ENCODE measurements at places on chromosomes 5 and 9.

GRCh38 chr5:109784687-109785086 is 95.0 kb downstream of the MAN2A1 start:
- no peak for DNase-seq

DNA sequence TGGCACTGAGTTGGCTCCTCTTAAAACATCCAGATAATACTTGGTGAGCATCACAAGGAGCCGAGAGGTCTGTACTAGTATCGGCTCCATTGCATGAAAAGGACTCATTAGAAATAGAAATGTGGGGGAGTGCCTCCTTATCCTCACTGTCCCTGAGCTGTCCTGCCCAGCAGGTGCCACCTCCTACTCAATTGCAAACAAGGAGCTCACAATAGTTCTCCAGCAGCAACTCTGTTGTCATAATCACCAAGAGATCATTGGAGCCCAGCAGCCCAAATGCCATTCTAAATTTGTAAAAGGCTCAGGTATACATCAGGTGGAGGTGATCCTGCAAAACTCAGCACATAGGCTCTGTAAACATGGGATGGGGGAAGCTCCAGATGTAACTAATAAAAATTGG is 99.1 kb downstream of the PLK2 start:
- no peak for DNase-seq

DNA sequence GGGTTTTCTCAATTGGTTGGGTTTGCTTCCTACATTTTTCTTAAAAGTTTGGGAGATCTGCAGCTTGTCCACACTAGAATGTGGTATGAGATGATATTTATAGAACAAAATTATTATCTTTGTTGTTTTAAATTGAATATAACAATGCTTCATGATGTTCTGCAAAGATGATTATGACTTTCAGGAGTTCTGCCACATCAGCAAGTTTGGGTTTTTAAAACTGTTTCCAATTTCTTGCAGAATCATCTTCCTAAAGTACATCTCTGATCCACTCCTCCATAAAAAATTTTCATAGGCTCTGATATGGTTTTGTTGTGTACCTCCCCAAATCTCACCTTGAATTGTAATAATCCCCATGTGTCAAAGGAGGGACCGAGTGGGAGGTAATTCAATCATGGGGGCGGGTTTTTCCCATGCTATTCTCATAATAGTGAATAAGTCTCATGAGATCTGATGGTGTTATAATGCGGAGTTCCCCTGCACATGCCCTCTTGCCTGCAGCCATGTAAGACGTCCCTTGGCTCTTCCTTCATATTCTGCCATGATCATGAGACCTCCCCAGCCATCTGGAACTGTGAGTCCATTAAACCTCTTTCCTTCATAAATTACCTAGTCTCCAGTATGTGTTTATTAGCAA is 119.1 kb upstream of the PTGER4 start:
- DNase-seq, result no peak

DNA sequence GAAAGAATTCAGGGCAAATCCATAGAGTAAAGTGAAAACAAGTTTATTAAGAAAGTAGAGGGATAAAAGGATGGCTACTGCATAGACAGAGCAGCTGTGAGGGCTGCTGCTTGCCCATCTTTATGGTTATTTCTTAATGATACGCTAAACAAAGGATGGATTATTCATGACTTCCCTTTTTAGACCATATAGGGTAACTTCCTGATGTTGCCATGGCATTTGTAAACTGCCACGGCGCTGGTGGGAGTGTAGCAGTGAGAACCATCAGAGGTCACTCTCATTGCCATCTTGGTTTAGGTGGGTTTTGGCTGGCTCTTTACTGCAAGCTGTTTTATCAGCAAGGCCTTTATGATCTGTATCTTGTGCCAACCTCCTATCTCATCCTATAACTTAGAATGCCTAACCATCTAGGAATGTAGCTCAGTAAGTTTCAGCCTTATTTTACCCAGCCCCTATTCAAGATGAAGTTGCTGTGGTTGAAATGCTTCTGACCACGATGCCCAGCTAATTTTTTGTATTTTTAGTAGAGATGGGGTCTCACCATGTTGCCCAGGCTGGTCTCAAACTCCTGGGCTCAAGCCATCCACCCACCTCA is 42.1 kb downstream of the RFK start:
- no peak for DNase-seq

GRCh38 chr9:91360551-91361290 is 997 bp downstream of the AUH start:
- no peak for DNase-seq

- peak; percentile 66 for DNase-seq
These were observed 133.0 kb downstream of the C9orf50 start for GRCh38 chr9:129487658-129488483.

DNA sequence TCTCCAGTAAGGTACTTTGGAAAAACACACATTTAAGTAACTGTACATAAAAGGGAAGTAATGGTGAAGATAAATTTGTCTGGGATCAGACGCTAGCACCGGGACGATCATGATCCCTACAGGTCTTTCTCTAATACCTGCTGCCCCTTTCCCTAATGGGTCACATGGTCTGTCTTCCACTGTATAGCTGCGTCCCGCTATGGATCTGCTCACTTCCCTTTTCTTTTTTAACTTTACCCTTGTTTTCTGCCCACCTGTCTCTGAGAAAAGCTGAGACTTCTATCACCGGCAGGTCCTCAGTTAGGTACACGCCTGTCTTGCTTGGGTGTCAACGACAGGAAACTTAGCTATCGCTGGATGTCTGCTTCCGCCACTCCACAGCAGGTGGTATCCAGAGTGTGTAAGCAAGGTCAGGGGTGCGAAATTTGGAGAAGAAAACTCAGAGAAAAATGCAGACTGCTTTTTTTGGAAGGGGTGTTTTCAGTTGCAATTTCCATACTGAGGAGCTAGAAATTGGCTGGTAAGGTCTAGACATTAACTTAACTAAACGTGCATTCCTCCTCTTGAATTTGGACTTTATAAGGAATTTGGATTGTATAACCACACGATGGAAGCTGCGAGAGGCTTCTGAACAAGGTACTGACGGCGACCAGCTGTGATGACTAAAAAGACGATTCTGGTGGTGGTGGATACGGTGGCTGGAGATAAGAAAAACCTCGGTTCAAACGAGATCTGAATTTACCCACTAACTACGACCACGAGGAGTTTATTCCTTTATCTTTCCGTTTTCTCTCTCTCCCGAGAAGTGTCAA is 1.1 kb upstream of the ICE1 start:
- DNase-seq, result peak; percentile 25

GRCh38 chr5:84197538-84197937 is 187.1 kb downstream of the EDIL3 start:
- no peak for DNase-seq

DNA sequence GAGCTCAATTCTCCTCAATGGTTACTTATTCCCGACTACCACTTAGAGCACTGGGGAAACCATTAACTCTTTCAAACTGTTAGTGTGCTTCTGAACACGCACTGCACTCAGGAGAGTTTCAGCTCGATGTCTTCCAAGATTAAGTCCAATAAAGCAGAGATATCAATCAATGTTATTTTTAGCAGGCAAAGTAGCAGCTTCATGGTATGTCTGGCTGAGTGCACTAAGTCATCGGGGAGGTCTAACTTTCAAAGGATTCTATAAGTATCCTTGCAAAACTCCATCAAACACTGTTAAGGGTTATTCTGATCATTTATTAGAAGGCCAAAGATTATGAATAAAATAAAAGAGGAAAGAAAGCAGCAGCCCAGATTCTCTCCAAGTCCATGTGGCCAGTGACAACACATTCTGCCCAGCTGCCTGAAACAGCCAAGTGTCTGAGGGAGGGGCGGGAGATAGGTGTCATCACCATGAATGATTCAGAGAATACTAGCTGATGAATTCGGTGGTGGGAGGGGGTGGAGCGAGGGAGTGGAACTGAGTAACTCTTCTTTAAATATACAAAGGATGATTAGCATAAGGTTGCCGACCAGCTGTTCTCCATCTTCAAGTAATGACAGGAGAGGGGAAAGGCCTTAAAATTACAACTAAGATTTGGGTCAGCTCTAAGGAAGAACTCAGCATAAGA is 21.3 kb downstream of the NREP start:
- DNase-seq, result no peak

GRCh38 chr5:68287631-68287975 is 72.0 kb downstream of the PIK3R1 start:
- no peak for DNase-seq

- no peak for DNase-seq
These were observed 62.7 kb upstream of the GRAMD2B start for GRCh38 chr5:126360467-126360866.

GRCh38 chr5:35671541-35672295 is 54.1 kb downstream of the SPEF2 start:
- peak; percentile 60 for DNase-seq

DNA sequence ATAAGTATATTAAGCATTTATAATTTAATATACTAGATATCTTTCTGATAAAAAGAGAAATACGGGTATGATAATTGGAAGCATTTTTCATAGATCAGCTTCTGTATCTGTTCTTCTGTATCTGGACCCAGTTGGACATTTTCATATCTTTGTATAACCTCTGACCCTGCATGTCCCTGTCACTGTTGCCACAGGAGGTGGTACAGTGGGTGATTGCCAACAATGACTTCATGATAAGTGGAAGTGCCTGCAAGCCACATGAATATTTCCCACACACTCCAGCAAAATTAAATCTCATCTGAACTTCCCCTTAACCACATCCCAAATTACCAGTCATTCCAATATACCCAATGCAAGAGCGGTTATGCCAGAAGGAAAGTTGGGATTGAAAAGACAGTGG is 376.4 kb downstream of the ARRDC3 start:
- no peak for DNase-seq

- no peak for DNase-seq
These were observed 133.6 kb downstream of the PTPRD start for GRCh38 chr9:10479172-10479571.

DNA sequence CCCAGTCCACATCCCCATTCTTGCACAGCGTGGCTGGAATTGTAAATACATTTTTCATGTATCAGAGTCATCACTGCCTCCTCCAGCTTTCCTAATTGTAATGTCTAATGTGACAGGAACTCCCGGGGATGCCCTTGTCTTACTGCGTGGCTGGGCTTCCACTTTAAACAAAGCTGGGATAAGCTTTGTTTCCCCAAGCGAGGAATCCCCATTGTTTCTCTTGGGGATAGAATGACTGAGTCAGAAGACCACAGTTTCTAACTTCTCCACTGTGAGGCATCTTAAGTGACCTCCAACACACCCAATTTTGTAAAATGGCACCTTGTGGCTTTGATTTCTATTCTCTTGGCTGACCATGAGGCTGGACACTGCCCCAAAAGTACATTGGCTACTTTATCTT is 22.4 kb downstream of the ARPC5L start:
- DNase-seq, result no peak

- DNase-seq, result no peak
These were observed 208.3 kb upstream of the VLDLR start for GRCh38 chr9:2413160-2413805.

DNA sequence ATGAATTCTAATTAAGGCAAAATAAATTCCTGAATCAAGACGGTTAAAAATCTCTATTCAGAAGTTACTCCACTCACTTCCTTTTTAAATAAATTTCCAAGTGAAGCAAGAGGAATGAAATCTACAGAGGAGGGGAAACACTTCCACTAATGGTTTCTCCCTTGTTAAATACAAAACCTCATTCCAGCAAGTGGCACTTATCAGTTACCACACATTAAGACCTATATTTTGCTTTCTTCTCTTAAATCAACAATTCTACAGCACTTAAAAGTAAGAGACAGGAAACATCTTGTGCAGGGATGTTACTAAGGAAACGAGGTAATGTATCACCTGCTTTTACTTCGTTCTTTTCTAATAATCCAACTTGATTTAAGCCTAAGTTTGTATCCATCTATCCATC is 172.6 kb downstream of the RAPGEF6 start:
- no peak for DNase-seq

GRCh38 chr9:27247756-27248155 is 49.2 kb downstream of the EQTN start:
- DNase-seq, result no peak

DNA sequence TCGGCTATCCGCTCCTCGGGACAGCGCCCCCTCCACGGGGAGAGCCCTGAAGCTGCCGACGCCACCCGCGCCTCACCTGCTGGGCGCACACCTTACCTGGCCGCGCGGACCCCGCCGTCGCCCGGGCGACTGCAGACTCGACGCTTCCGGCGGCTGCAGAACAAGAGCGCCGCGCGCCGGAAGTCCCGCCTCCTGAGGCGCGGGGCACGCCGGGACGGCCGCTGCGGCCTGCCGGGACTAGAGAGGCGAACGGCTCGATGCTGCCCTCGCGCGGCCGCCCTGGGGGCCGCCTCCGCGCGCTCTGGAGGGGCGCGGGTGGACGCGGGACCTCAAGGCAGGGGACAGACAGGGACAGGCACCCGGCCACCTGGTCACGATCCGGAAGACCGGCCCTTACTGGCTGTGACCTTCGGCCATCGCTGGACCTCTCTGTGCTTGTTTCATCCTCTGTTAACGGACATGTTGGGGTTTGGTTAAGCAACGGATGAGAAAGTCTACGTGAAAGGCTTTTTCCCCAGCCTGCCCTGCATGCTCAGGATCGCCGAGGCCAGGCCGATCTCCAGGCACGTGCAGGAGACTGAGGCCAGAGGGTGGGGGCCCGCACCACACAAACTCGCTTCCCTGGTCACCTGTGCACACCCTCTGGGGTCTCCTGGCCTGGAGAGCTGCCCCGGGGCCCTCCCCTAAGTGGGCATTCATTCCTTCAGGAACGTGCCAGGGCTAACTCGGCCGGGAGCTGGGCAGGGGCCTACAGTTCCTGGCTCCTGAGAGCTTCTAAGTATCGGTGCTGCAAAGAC is at the start of gene SNAPC4:
TSS of gene SNAPC4 (minus strand) at position 133 of the 797 bp plus-strand sequence. CDS start 1,742 bp downstream, outside the sequence.
- DNase-seq, result peak; percentile 88

DNA sequence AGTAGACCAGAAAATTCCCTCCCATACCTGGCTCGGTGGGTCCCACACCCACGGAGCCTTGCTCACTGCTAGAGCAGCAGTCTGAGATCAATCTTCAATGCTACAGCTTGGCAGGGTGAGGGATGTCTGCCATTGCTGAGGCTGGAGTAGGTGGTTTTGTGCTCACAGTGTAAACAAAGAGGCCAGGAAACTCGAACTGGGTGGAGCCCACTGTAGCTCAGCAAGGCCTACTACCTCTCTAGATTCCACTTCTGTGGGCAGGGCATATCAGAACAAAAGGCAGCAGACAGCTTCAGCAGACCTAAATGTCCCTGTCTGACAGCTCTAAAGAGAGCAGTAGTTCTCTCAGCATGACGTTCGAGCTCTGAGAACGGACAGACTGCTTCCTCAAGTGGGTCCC is 5.6 kb upstream of the GZMA start:
- peak; percentile 60 for DNase-seq

GRCh38 chr9:5013374-5013773 is 28.3 kb downstream of the JAK2 start:
- DNase-seq, result no peak

DNA sequence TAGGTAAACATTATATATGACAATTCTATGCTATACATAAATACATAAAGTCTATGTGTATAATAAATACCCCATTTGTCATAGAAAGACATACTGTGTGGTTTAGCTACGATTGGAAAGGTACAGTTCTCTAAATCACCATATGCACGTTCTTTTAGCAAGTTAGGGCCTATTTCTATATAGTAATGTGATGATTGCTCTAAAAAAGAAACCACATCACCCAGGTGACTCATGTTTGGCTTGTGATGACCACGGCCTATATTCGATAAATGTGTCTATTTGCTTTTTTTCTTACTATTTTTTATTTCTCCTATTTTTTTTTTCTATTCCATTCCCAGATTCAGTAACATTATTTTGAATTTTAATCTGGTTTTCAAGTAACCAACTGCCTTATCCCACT is 34.7 kb downstream of the RETREG1 start:
- DNase-seq, result no peak
